Stimulated activated CD8-positive, alpha-beta memory T cell treated with anti-CD3 and anti-CD28 coated beads, Interleukin-12 subunit alpha, Interleukin-12 subunit beta, amount 100 ng/mL, for 4 hours (primary cell): ENCODE measurements at places on chromosomes 1 and 21.

GRCh38 chr21:45640888-45641479 is 2.5 kb upstream of the PCBP3 start:
- DNase-seq, result no peak

GRCh38 chr1:119631433-119632102 is 16.5 kb downstream of the ZNF697 start:
- no peak for DNase-seq

DNA sequence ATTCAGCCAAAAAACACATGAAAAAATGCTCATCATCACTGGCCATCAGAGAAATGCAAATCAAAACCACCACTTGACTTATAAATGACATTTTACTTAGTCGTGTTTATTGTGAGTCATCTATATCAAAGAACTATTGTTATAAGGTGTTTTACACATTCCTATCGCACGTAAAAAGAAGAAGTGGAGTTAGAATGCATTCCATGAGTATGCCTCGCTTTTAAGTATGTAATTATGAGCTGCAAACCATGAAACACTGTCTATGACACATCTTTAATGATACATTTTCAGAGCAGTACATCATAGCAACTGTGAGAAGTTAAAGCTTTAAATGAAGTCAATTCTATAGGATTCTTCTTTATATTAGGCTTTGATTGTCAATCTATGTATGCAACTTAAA is 614.3 kb upstream of the ADAMTS5 start:
- DNase-seq, result no peak

- no peak for DNase-seq
Observed at GRCh38 chr1:205677167-205677566, 3.1 kb downstream of the SLC45A3 start.

- DNase-seq, result no peak
Observed at GRCh38 chr1:160883581-160884513, 1.1 kb downstream of the ITLN1 start.

DNA sequence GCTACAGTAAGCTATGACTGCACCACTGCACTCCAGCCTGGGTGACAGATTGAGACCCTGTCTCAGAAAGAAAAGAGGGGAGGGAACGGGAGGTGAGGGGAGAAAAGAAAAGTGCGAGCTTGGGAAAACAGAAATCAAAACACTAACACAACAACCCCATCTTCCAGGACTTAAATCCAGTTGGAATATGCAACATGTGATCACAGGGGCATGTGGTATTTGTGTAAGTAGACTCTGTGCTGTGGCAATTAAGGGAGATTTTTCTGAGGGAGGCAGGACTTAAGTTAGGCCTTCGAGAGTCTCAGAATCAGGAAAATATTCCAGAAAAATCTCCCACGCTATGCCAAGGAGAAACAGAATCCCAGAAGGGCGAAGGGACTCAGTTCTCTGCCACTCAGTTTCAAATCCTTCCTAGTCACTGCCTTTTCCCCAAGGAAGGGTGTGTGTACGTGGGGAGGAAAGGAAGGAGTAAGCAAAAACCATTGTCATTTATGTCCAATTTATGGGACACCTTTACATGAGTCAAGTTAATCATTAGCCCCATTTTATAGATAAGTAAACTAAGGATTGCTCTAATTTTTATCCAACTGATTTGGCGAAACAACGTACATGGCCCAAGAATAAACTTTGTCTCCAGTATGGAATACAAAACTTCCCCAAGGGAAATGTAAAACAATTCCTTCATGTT is 12.3 kb downstream of the ID3 start:
- DNase-seq, result no peak

- DNase-seq, result no peak
Observed at GRCh38 chr21:44960141-44961092, 20.6 kb downstream of the SLX9 start.

- no peak for DNase-seq
Observed at GRCh38 chr1:158007180-158007579, 13.7 kb downstream of the KIRREL1 start.

DNA sequence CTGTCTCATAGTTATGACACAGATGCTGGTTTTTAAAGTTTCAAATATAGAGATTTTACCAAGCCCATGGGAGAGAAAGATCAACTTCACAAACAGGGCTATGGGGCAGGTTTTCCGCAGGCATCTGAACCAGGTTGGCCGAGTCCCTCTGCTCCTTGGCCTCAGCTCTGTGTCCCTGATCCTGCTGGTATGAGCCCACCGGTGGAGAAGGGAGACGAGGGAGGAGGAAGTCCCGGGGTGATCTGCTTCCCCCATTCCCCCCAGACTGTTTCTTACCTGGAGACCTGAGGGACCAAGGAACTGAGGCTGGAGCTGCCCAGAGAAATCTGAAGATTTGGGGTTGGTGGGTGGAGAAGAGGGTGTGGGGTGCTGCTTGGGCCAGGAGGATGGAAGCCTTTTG is 28.9 kb upstream of the BTG2 start:
- DNase-seq, result no peak

GRCh38 chr1:246245541-246245940 is 261.5 kb downstream of the SMYD3 start:
- no peak for DNase-seq
